Stimulated activated CD8-positive, alpha-beta memory T cell treated with anti-CD3 and anti-CD28 coated beads, Interleukin-7, amount 100 ng/mL, for 1 hour (primary cell): ENCODE measurements at places on chromosomes 13 and 19.
A peak's percentile ranks its signal among the peaks of the same experiment; 100 is the strongest.

GRCh38 chr13:67258482-67258881 is 28.3 kb upstream of the PCDH9 start:
- DNase-seq = no peak

GRCh38 chr13:114106991-114107685 is 25.3 kb downstream of the RASA3 start:
- DNase-seq = no peak

- no peak for DNase-seq
Measured at GRCh38 chr13:85935868-85936467, 136.7 kb upstream of the SLITRK6 start.

DNA sequence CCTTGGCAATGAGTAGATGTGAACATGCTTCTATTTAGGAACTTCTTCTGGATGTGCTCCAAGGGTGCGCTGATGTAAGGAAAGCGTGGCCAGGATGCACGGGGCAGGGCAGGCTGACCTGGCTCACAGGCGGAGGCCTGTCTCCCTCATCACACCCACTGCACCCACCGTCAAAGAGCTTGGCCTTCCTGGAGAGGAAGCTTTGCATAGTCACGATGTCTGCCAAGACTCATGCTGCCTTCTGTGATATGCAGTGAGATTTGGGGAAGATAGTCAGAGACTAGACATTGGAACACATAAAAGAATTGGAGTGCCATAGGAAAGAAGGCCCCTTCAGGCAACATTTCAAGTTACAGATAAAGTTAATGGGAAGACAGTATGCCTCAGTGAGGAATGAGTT is 82.0 kb downstream of the MYO16 start:
- DNase-seq = no peak

GRCh38 chr19:18949858-18950257 is 8.8 kb upstream of the HOMER3 start:
- no peak for DNase-seq

DNA sequence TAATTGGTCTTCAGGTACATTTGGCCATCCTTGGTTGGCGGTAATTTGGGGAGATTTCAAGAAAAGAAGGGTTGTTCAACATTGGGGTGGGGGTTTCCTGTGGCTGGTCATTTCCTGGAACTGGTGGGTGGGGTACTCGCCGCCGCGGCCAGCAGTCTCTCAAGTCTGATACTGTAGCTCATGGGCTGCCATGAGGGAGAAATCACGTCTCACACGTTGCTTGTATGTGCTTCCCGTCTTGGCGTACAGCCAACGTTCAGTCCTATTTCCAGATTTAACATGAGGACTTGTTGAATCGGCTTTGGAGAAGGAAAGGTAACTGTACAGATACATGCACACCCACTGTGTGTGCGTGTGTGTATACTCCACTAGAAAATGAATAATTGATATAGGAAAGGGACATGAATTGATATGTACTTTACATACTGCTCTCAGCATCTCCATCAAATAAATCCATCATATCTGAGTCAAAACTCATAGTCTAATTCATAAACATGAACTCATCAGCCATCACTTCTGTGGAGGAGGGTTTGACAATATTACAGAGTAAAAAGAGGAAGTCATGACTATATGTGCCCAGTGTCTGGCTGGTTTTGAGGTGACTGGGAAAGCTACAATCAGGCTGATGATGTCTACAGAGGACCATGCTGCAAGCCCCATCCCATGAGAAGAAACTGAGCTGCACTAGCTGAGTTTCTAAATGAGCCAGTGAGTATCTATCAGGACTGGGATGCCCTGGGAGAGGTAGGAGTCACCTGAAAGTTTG is 418.1 kb downstream of the TSHZ3 start:
- DNase-seq = no peak

- no peak for DNase-seq
Measured at GRCh38 chr13:23754506-23754905, 134.7 kb downstream of the MIPEP start.

DNA sequence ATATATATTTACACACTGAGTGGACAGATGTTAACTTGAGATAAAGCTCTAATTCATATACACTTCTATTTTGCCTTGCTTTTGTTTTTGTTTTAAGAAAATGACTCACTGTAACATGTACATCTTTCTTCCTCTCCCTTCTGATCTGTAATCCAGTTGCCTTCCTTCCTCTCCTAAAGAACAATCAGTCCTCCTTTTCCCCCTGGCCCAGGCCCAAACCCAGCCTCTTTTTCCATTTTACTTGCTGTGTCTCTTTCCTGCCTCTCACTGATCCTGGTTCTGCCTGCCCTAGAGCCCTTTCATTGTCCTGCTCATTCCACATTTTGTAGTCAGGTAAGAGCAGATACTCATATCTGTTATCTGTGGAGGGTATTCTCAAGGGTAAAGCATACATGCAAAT is 50.8 kb downstream of the ZAR1L start:
- no peak for DNase-seq

GRCh38 chr13:62626771-62627170 is 1211.1 kb upstream of the PCDH20 start:
- no peak for DNase-seq

DNA sequence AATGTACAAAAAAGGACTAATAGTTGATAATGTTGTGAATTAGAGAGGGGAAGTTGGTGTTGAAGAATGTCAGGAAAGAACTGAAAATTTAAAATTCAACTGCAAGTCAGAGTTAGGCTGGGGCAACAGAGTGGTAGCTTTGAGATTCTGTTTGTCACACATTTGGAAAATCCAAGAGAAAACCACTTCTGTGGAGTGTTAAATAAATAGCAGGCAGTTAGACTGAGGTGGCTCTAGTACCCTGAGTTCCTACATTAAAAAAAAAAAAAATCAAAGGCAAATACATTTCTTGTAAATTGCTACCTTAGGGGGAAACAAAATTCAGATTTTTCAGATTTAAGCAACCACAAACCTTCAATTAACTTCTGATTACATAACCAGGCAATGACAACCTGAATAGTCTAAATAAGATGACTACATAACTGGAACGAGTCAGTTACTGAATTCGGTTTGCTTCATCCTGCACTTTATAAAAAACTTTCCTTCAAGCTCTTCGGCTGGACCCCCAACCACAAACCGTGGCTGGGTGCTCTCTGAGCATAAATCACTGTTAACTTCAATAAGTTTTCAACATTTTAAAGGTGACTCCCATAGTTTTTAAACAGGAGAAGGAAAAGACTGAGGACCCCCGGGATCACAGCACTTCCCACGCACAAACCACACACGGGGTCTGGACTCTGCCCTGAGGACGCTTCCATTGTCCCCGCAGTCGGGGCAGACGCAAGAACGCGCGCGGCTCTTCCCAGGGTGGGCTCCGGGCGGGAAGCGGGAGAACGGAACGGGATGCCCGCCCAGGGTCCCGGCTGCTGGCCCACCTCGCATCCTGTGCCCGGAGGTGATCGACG is 725 bp downstream of the ZNF682 start:
- no peak for DNase-seq

GRCh38 chr13:30679483-30680330 is 55.6 kb upstream of the ALOX5AP start:
- DNase-seq = no peak

DNA sequence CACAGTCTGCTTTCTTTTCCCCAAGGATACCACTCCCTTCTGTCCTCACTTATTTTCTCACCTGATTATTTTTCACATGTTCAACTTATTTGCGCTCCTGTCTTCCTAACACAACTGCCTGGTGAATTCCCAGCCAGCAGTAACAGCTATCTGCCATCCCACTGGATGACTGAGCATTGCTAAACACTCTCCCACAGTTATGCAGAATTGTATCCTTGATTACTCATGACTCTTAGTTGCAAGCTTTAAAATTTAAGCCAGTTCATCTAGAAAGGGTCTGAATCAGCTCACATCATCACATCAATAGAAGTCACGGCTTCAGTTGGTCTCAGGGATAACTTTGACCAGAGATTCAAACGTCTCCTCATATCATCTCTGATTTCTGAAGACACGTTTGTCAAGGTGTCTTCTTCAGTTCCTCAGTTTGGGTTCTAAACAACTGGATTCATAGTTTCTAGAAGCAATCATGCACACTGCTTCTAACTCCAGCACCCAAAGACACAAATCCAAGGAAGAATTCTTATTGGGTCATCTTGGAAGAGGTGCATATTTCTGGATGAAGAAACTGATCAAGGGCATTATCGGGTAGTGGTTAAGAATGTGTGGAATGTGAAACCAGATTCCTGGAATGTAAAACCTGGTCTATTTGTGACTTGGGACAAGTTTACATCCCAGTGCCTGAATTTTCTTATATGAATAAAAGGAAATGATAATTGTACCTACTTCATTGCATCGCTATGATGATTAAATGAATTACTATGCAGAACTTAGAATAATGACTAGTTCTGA is 13.9 kb upstream of the DACH1 start:
- no peak for DNase-seq

GRCh38 chr19:32798201-32798600 is 71.4 kb downstream of the SLC7A9 start:
- no peak for DNase-seq

DNA sequence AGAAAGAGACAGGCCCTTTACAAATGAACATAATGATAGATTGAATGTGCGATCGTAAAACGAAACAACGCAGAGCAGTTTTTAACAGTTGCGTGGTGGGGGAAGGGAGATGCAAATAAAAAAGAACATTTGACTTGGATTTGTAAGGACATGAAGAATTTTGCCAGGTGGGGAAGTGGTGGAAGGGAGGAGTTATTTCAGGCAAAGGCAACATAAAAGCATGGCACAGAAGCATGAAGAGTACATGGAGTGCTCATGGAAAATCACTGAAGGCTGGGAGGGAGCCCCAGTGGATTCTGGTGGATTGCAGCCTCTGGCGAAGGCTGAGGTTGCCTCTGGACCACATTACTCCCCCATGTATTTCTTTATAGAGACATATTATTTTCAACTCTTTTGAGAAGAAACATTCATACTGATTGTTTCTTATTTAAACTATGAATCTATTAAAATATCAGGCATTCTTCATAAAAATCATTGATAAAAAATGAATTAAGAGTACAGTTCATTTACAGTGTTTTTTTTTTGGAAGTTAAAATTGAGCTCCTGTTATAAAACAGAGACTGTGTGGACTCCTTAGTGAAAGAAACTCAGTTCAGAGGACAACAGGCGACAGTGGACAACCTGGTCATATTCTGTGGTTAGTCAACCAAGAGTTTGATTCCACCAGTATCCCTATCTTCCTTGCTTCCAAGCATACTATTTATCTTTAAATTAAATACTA is 57.5 kb downstream of the STARD13 start:
- no peak for DNase-seq

DNA sequence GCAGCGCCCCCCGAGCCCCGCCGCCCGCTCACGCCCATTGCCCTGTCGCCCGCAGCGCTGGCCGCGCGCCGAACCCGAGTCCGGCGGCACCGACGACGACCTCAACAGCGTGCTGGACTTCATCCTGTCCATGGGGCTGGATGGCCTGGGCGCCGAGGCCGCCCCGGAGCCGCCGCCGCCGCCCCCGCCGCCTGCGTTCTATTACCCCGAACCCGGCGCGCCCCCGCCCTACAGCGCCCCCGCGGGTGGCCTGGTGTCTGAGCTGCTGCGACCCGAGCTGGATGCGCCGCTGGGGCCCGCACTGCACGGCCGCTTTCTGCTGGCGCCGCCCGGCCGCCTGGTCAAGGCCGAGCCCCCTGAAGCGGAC is 518 bp downstream of the KLF2 start:
- no peak for DNase-seq

DNA sequence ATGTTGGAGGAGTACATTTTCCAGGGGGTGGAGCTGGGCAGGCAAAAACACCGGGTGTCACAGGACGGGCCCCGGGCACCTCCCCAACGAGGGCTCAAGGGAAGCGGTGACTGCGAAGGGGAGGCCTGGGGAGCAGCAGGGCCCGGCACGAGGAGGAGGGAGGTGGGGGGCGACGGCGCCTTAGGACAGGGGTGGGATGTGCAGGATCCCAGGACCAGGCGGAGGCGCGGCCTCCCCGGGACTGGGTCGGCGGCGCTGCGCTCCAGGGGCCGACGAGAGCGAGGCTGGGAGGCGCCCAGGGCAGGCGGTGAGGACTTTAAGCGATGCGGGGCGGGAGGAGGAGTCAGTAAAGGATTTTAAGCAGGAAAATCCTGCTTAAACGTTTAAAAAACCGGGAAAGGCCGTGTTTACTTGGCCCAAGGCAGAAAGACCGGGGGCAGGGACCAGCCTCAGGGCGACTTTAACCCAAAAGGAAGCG is 427 bp downstream of the ZNF160 start:
- peak; percentile 6 for DNase-seq

DNA sequence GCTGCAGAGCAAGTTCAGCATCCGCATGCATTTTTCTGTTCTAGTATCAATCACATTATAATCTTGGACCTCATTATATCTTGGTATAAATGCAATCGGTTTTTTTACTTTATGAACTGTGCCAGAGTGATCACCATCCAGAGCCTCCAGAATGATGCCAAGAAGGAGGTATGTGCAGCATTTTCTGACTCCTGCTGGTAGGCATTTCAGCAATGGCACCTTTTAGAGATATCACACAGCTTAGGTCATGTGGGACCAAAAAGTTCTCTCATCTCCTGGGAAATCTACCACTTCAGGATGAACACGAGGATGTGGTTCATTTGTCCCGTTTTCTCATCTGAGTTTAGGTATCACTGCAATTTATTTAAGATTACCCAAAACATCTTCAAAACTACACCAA is 220.4 kb downstream of the VWA8 start:
- DNase-seq = no peak

DNA sequence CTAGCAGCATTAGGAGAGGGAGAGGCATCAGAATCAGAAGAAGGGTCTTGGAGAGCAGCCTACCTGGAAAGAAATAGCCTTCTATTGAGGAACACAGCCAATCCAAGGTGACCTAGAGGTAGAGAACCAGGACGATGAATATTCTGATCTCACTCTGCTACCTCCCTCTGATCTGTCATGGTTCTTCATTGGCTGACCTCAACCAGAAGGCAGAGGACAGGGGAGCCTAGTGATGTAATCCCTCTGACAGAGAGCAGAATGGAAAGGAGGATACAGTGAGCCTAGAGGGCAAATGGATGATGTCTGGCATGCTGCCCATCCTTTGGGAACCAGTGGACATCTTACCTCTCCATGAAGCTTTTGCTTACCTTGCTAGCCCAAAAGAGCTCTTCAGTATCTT is 3.6 kb downstream of the ZNF507 start:
- no peak for DNase-seq

GRCh38 chr19:10812902-10813404 is 23.1 kb downstream of the TMED1 start:
- no peak for DNase-seq

- no peak for DNase-seq
Measured at GRCh38 chr13:75801388-75801945, 165.3 kb downstream of the LMO7 start.
